A172 (cell line): ENCODE measurements at places on chromosomes 16 and 17. TPM values are rescaled to one million over a fixed set of nuclear protein-coding genes. Genes with fewer than 3 reads are reported as not detected.

FSCN2 gene
- total RNA-seq, result 0.81 and 1.7 TPM in 2 replicates

DNA sequence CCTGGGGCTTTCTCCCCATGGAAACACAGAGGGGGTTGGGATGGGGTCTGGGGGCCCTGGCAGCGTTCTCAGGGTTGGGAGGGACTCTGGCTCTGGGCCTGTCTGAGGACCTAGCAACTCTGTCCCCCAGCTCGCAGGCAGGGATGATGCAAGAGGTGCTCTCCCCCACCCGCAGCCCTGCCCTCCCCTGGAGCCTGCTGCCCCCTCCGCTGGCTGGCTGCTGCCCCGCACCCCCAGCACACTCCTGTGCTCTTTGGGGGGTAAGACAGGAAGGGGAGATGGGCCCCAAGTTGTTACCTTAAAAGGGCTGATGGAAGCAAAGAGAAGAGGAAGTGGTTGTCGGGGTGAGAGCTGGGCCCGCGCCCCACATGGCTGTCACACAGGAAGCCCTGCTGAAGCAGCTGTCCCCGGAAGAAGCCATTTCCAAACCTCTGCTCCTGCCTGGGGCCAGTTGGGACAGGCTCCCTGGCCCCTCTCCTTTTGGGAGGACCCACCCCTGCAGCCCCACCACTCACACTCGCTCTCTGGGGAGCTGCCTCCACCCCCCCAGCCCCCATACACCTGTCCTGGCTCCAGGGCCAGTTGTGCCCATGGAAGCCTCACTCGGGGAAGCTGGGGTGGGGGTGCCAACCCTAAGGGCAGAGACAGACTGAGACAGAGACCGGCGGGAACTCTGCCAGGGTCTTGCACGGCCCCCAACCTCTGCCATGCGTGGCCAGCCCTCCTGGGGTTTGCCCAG lies 2.5 kb downstream of the CORO1A start:
- DNase-seq, result no peak

DNA sequence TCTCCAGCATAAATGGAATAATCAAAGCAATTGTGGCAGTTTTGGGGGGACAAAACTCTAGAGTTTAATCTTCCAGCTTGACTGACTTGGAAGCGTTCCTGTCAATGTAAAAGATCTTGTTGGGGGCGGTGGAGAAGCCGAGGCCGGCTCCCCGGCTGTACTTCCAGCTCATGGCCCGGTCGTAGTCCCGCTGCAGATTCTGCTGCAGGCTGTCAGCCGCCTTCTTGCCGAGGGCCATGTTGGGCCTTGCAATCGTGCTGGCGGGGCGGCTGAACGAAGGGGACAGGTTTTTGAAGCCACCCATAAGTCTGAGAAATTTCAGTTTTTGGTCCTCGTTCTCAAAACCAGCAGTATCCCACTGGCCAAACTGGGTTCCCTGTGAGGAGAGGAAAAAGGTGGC lies 11.2 kb downstream of the KNOP1 start:
- no peak for DNase-seq

CASKIN2 gene
- total RNA-seq, result 8.4 and 10.8 TPM in 2 replicates

ACSM3 gene
- 0.96 and 1.00 TPM in 2 replicates for total RNA-seq

LITAFD gene
- not detected in 2 replicates for total RNA-seq

GRCh38 chr17:77382966-77383612 lies 242.3 kb downstream of the SEC14L1 start:
- no peak for DNase-seq

- DNase-seq, result no peak
Observed at GRCh38 chr17:76670718-76671122, 27.2 kb upstream of the ST6GALNAC1 start.

GRCh38 chr16:78606545-78606944 lies 507.1 kb downstream of the WWOX start:
- DNase-seq, result no peak

- DNase-seq, result no peak
Observed at GRCh38 chr17:80284631-80285030, 24.0 kb downstream of the RNF213 start.

DNA sequence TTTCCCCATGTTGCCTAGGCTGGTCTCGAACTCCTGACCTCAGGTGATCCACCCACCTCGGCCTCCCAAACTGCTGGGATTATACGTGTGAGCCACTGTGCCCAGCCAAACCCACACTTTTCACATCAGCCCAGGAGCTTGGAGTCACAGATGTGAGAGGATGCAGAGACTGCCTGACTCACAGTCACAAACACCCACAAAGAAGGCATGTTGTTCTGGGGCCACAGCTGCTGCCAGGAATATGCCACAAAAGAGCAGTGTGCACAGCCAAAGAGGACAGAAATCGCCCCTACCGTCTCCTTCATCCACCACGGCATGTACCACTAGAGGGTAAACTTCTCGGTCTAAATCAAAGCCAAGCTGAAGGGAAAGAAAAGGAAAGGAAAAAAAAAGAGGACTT lies 25.1 kb upstream of the FOXJ1 start:
- DNase-seq, result no peak

CES1 gene
- total RNA-seq, result not detected in 2 replicates

DNA sequence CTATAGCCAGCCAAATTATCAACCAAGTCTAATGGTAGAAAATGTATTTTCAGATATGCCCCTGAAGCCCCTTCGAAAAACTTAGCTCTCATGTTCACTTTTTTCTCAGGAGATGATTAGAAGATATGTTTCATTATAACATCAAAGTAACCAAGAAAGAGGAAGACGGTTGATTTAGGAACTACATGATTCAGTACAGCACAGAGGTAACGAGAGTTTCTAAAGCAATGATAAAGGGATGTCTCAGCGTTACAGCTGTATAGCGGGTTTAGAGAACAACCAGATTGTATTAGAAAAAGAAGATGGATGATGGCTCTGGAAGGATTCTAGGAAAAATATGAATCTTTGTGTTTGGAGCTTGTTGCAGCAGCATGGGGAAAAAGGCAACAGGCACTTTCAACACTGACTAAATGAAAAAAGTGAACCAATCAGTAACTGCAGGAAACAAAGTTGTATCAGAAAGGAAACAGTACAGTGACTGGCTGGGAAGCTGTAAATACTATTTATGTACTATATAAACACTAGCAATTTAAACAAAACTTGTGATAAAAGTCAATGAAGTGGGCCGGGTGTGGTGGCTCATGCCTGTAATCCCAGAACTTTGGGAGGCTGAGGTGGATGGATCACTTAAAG lies 21.5 kb downstream of the MBTD1 start:
- no peak for DNase-seq

GRCh38 chr17:16923904-16924695 lies 47.8 kb downstream of the TNFRSF13B start:
- no peak for DNase-seq

- DNase-seq, result no peak
Observed at GRCh38 chr16:30382111-30382881, at the start of gene SEPTIN1. Gene SEPTIN1, minus strand, starts transcription at chr16:30382561. Its CDS starts 19 bp downstream, at chr16:30382542.

CCL13 gene
- not detected in 2 replicates for total RNA-seq

GRCh38 chr17:66717641-66718058 lies 117.3 kb upstream of the CACNG5 start:
- DNase-seq, result peak; percentile 18

ITGB4 gene
- 15.0 and 15.2 TPM in 2 replicates for total RNA-seq

- DNase-seq, result no peak
Observed at GRCh38 chr17:80198144-80198661, 21.9 kb downstream of the SGSH start.

- no peak for DNase-seq
Observed at GRCh38 chr17:9108146-9108545, 86.8 kb downstream of the NTN1 start.

DNA sequence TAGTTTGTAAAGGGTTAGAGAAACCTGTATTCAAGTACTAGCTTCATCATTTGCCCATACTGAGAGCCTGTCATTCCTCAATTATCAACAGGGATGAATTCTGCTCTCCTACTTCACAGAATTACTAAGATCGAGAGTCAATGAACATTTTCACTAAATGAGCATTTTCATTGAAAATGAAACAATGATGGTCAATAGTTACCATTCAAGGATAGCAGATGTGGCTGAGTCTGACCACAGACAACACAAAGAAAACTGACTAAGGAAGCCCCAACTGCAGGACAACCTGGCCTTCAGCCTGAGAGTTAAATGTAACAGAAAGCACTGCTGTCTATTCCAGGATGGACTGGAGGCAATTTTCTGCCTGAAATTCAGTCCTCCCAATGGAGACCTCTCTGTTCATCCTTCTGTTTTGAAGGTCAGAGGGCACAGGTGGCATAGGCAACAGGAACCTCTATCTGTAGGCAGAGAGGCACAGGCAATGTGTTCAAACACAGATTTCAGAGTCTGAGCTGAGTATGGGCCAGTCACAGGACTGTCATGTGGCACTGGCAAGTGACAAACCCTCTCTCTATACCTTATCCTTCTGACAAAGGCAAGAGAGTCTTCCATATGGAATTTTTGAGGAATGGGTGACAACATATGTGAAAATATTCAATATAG lies 19.5 kb downstream of the TRAF4 start:
- no peak for DNase-seq

GRCh38 chr17:34582185-34582900 lies 3.0 kb downstream of the TMEM132E start:
- no peak for DNase-seq

GRCh38 chr17:78517421-78517820 lies 59.8 kb downstream of the DNAH17 start:
- no peak for DNase-seq

- peak; percentile 57 for DNase-seq
Observed at GRCh38 chr16:87016046-87017035, 300.9 kb downstream of the C16orf95 start.

DNA sequence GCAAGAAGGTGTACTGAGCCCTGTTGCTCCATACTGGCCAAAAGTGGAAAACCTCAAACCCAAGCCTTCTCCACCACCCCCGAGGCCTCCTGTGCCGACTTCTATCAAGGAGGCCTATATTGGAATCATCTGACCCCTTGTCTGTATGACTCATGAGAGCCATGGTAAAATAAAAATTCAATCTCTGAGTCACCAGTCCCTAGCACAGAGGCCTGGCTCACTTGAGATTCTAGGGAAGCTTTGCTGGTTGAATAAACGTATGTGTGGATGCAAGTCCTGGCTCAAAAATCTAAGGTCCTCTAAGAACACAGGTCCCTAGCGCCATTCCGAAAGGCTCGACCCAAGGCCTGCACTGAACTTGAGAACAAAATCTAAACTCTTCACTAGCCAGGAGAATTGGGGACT lies 15.0 kb downstream of the NSMCE1 start:
- peak; percentile 88 for DNase-seq

DNA sequence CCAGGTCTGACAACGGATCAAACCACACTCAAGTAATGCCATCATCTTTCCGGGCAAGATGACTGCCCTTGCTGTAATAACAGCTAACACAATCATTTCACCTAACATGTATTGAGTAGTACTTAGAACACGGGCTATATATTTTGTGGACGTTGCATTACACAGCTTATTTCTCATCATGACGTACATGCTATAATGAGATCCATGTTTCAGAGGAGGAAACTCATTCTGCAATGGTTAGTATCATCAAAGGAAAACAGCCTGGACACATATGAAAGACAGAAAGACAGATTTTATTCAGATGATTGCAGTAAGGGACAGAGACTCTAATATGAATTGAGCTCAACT lies 446.7 kb downstream of the HS3ST3B1 start:
- no peak for DNase-seq

FOXF1 gene
- total RNA-seq, result 2.1 TPM in 2 replicates
